HepG2 (cell line): ENCODE measurements at places on chromosomes 13 and 19. TPM values are rescaled to one million over a fixed set of nuclear protein-coding genes. Genes with fewer than 3 reads are reported as not detected.

Gene FGF9
- not detected in 2 replicates for polyA plus RNA-seq

DNA sequence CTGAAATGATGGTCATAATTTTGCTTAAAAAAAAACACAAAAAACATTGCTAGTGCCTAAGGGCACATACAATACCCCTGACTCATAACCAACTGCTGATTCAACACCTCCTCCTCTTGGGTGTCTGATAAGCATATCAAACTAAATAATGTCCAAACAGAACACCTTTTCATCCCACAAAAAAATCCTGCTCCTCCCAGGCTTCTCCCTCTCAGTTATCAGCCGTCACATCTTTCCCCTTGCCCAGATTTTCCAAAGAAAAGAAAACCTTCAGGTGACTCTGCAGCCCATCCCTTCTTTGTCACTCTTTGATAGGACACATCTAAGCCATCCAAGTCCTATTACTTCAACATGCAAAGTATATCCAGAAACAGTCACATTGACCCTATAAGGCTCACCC is 46.9 kb downstream of the ABCC4 start:
- DNase-seq = no peak

Gene KASH5
- polyA plus RNA-seq = not detected in 2 replicates

DNA sequence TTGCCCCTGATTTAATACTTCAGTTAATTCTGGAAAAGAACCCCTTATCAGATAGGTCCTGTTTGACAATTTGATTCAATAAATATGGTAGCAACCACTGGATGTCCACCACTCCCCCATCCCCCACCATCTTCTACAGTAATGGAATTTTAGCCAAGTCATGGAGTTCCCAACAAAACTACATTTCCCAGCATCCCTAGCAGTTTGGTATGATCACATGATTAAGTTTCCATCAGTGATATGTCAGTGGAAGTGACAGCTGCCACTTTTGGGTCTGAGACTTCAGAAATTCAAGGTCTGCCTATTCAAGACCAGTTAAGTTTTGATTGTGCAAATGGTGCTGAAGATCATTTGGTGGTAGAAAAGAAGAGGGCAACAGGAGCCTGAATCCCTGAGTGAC is 85.5 kb downstream of the CACNA1A start:
- no peak for DNase-seq

Gene LHFPL6
- not detected in 2 replicates for polyA plus RNA-seq

Gene FLT3LG
- 2.6 and 3.0 TPM in 2 replicates for polyA plus RNA-seq

Gene SERP2
- not detected in 2 replicates for polyA plus RNA-seq

DNA sequence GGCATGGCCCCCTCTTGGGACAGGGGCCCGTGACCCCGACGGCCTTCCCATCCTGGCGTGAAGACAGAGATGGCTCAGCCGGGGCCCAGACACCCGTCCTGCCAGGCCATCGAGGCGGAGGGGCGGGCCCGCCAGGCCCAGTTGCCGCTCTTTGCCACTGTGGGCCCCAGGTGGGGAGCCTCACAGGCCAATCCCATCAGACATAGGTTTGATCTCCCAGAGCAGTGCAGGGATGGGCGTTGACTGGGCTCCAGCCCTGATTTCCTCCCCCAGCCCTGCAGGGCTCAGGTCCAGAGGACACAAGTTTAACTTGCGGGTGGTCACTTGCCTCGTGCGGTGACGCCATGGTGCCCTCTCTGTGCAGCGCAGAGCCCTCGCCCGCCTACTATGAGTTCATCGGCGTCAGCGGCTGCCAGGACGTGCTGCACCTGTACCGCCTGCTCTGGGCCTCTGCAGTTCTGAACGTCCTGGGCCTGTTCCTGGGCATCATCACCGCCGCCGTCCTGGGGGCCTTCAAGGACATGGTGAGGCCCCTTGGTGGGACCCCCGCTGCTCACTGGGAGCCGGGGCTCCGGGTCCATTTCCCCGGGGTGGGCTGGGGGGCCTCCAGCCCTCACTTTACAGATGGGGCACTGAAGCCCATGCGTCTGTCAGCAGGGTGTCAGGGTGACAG is 42.4 kb downstream of the TMEM255B start:
- no peak for DNase-seq

Gene VPS36
- 13.6 and 17.2 TPM in 2 replicates for polyA plus RNA-seq

GRCh38 chr13:105774739-105775460 is 760.6 kb downstream of the EFNB2 start:
- DNase-seq = peak; percentile 43

Gene MCEMP1
- not detected in 2 replicates for polyA plus RNA-seq

- no peak for DNase-seq
Observed at GRCh38 chr13:40776681-40777165, 5.7 kb upstream of the MRPS31 start.

DNA sequence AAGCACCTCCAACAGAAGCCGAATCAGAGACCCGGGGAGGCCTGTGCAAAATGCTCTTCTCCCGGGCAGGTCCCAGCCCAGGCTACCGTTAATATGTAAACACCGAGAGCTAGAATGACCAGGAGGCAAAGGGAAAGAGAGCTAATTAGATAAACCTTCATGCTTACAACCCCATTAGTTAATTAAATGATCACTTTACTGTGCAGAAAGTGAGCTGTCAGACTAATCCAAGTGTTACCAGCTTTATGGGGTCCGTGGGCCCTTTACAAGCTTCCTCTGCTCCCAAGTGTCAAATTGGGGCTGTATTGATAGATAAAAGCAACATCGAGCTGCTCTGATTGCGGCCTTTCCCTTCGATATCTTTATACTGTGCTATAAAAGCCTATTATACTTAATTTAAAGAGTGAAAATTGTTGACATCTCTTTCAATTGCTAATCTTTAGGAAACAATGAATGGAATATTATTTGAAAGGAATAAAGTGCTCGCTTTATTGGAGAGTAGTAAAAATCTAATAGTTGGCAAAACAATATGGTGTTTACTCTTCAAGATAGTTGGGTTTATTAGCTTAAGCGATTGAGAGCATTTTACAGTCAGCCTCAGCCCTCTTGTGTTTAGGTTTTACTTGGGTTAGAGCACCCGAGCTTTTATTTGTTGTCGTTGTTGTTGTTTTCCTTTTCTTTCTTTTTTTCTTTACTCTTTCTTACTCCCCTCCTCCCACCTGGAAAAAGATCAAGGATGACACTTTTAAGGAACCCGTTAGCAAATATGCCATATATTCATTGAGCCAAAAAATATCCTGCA is 189.3 kb upstream of the GPR12 start:
- DNase-seq = no peak

Gene ZNF606
- 4.2 and 5.2 TPM in 2 replicates for polyA plus RNA-seq

DNA sequence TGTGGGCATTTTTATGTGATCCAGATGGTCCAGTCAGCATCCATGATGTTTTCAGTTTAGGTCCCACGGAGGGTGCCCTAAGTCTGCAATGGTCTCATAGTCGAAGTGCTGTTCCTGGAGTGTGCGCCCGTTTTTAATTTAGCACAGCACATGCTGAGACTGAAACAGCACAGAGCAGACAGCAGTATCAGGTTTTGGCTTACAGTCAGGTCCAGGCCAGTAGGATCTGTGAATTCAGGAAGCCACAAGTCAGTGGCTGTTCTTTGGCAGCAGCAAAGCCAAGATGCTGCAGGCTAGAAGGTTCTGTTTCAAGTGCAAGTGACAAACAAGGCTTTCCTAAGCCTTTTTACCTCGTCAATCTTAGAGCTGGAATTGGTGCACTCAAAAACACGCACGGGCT is 18.3 kb downstream of the FBXO27 start:
- DNase-seq = no peak

DNA sequence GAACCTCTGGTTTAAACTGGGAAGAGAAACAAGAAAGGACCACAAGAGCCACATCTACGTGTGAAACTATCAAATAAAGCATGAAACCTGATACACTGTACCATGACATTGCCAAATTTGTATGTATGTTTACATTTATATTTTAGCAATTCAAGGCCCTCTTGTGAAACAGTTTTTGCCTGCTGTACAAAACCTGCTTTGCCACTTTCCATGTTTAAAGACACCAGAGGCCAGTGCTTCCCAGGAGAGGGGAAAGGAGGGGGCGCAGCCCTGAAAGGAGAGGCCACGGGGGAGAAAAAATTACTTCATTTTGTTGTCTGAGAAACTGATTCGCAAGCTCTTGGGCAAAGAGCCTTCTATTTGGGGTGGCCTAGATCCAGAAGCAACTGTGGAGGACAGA is 124.8 kb downstream of the DCLK1 start:
- no peak for DNase-seq

Gene WDR88
- polyA plus RNA-seq = 0.09 TPM in 1 of 2 replicates, not detected in the other

GRCh38 chr19:17135001-17135853 is 59.6 kb downstream of the MYO9B start:
- peak; percentile 87 for DNase-seq

Gene SERTM1
- not detected in 2 replicates for polyA plus RNA-seq

DNA sequence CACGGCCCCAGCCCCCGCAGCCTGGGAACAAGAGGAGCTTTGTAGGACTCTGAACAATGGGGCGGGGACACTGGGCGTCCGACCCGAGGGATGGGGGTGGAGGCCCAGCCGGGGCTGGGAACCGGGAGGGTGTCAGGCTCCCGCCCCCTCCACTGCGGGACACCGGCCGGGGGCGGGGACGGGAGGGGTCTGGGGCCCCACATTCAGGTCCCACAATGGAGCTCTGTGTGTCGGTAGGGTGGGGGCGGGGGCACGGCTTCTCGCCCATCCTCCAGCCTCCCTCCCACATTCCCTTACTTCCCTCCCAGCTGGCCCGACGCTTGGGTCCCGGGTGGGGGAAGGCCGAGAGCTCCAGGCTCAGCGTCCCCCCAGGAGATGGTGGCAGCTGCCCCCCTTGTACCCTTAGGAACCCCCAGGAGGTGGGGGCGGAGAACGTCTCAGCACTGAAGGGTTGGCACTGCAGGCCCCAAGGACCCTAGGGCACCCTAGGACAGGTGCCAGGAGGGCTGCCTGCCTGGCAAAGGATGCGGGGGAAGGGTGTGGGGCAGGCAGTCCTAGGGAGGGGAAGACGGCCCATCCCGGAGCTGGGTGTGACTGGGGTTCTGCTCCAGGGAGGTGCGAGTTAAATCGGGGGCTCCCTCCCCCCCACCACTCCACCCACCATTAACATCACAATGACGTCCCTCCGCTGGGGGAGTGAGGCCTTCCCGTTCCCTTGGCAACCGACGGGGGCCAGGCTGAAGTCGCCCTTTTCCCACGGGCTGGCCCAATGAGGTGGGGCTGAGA is 5.3 kb downstream of the TTYH1 start:
- peak; percentile 97 for DNase-seq

GRCh38 chr19:10135551-10136334 is 16.0 kb upstream of the EIF3G start:
- DNase-seq = no peak

- no peak for DNase-seq
Observed at GRCh38 chr13:39603424-39603947, 493 bp upstream of the LHFPL6 start.
